ENCODE measurements at places on chromosomes 1 and 21. TPM values are rescaled to one million over a fixed set of nuclear protein-coding genes. Genes with fewer than 3 reads are reported as not detected.

The LYPLA2 gene
- 53.6 TPM for total RNA-seq

The CENPF gene
- total RNA-seq = 2.9 TPM

The SRP9 gene
- 324 TPM for total RNA-seq

The OR6K3 gene
- not detected for total RNA-seq

The AJAP1 gene
- 6.7 TPM for total RNA-seq

The KIAA1614 gene
- total RNA-seq = 3.7 TPM

The KCND3 gene
- 27.3 TPM for total RNA-seq

The APOBEC4 gene
- total RNA-seq = not detected

The KMO gene
- 0.73 TPM for total RNA-seq

The CD247 gene
- total RNA-seq = not detected

The CRNN gene
- not detected for total RNA-seq

The AADACL3 gene
- not detected for total RNA-seq

The SMYD3 gene
- total RNA-seq = 23.9 TPM

The VHLL gene
- 1.1 TPM for total RNA-seq

The CRP gene
- 0.55 TPM for total RNA-seq

The TRIM46 gene
- 1.6 TPM for total RNA-seq

The OR2L13 gene
- not detected for total RNA-seq

The CYB561D1 gene
- 12.0 TPM for total RNA-seq

The TMEM125 gene
- total RNA-seq = 18.3 TPM

The RAP1GAP gene
- total RNA-seq = 36.1 TPM

The FAAH gene
- 122 TPM for total RNA-seq

The KCNK1 gene
- 9.7 TPM for total RNA-seq

The KCNT2 gene
- 1.9 TPM for total RNA-seq

The DNAJC6 gene
- 3.5 TPM for total RNA-seq

The PLD5 gene
- total RNA-seq = 1.0 TPM

The FCGR2B gene
- 1.9 TPM for total RNA-seq

The GNAT2 gene
- not detected for total RNA-seq

The RUNX3 gene
- 3.4 TPM for total RNA-seq

The SH2D2A gene
- not detected for total RNA-seq

The TFF3 gene
- total RNA-seq = 30.6 TPM

The ACTA1 gene
- total RNA-seq = 3.9 TPM

The LYSMD1 gene
- 7.3 TPM for total RNA-seq

The PLPPR4 gene
- total RNA-seq = 0.05 TPM

The F5 gene
- total RNA-seq = 8.4 TPM

The CD2 gene
- total RNA-seq = 0.57 TPM

The DCLRE1B gene
- 10.1 TPM for total RNA-seq

The SPATA21 gene
- total RNA-seq = not detected

The HMCN1 gene
- total RNA-seq = 9.9 TPM

The SPRR1B gene
- total RNA-seq = not detected

The ADORA3 gene
- total RNA-seq = 2.0 TPM

The TCHH gene
- total RNA-seq = 0.91 TPM

The RGS16 gene
- total RNA-seq = 1.5 TPM

The REN gene
- total RNA-seq = not detected

The DARS2 gene
- 18.1 TPM for total RNA-seq

The CCDC27 gene
- not detected for total RNA-seq

The C1orf105 gene
- total RNA-seq = 0.36 TPM

The SASS6 gene
- total RNA-seq = 6.2 TPM

The CNR2 gene
- not detected for total RNA-seq

The LRRC3 gene
- 7.1 TPM for total RNA-seq

Data from prostate gland (tissue), 2 donors.